ENCODE measurements at places on chromosomes 4 and X.

GRCh38 chr4:173508386-173509035 lies 21.5 kb downstream of the HAND2 start:
- DNase-seq, result no peak

GRCh38 chr4:110155654-110156053 lies 42.8 kb downstream of the ELOVL6 start:
- DNase-seq, result no peak

DNA sequence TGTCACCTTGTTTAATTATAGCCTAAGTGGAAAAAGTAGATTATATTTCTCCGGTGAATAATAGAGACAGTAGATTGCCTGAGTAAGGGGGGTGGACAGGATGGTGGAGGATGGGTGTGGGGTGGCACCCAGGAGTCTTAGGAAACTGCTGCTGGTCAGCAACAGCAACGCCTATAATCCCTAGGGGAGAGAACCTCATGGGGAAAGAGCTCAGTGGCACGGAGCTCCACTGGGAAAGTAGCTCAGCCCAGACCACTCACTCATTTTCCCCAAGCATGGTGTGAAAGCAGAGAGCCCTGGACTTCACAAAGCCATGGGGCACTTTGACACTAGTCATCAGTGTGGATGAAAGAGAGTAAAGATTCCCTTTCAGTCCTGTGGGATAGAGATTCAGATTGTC lies 31.1 kb downstream of the METTL14 start:
- no peak for DNase-seq

GRCh38 chr4:54659749-54660535 lies 2.2 kb downstream of the KIT start:
- DNase-seq, result no peak

- DNase-seq, result no peak
Measured at GRCh38 chrX:153649915-153650782, 3.1 kb downstream of the DUSP9 start.

DNA sequence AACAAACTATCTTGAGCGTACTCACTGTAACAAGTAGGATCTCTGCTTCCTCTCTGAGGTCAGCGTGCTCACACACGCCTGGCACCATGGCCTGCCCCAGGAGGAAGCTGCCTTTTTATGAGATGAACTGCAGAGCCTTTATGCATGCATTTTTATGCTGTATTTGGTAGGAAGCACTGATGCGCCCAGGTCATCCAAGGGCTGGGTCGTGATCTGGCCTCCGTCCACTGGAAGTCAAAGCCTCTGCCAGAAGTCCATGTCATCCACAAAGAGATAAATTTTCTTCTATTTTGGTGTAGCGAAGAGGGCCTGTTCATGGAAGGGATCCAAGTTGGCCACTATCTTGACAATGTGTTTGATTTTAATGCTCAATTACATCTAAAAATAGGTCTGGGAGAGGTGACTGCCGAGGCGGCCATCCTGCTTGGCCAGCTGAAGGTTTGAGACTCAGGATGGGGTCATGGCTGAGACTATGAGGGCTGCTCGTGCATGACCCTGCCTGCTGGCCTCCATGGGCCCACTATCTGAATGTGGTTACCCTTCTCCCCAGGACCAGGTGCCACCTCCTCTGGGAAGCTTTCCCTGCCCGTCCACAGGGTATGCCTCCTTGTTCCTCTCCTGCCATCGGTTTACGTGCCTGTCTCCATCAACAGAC lies 50.3 kb downstream of the HTRA3 start:
- DNase-seq, result no peak

DNA sequence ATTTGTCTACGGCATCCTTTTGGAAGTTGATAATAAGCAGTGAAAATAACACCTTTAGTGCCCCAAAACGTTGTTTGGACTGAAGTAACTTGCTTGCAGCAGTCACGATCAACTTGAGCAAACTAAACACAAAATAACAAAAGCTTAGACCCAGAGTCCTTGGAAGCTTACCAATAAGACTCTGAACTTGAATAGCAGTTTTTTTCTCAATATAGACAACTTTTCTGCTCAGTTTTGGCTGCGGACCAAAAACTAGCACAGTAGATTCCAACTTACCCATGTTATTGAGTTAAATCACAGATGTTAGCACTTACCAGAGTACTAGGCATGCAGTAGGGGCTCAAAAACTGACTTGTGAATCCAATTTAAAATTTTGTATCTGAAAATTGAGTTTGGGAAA lies 746.9 kb downstream of the PCDH19 start:
- no peak for DNase-seq

DNA sequence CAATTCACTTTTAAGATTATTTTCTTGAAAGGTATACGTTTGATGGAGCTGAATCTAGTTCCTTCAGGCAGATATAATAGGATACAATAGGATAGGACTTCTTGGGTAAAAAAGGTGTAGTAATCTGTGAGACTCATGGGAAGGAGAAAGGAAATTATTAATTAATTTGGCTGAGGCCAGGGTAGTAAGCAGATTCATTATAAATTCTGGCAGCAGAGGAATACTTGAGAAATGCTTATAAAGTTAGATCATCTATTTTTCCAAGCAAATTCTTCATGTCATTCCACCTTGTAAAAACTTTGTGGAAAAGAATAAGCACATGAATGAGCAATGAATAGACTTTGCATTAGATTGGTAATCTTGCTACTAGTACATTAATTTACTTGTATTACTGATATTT lies 46.9 kb downstream of the GYPE start:
- DNase-seq, result no peak

GRCh38 chr4:114217150-114217817 lies 237.8 kb upstream of the ARSJ start:
- no peak for DNase-seq

DNA sequence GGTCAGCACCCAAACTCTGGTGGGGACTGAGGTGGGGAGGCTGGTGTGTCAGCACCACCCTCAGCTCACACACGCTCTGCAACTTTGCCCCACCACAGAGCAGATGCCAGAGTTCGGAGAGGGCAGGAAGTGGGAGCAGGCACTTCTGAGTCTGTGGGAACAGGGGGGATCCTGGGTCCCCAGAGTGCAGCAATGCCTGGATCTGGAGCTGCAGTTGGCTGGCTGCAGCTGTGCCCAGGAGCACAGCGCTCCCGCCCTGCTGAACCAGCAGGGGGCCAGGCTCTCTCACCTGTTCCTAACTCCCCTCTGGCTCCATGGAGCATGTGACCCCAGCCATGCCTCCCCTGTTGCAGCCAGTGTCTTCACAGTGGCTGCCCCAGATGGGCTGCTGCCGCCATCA lies 252.4 kb downstream of the SPOCK3 start:
- DNase-seq, result no peak

DNA sequence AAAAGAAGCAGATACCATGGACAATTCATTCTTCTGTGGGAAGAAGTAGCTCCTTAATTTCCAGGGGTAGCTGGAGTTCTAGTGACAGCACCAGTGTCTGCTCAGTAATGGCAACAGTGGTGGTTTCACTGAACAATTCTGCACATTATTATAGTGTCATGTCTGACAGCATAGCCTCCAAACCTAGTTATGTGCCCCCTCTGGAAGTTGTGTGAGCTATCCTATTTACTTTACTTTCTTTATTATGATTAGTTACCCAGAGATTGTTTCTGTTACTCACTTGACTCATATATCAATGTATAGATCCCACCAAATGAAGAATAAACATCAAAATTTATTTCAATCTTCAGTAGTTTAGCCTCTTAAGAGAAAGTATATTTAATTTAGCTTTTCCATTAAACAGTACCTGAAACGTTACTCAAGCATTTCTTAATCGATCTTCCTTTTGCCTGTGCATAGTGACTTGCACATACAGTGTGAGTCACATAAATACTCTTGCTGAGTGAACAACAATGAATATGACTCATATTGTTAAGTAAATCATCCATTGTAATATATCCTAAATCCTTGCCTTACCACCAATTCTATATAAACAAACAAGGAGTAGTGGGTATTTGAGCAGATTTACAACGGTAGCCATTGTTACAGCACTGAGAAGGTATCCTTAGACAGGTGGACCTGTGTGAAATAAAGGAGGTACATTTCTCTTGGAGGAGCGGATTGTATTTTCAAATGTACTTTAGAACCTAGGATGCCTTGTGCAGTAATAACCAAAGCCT lies 534.7 kb downstream of the ANKRD50 start:
- DNase-seq, result no peak
